Large intestine (tissue), 12 donors: ENCODE measurements at places on chromosomes 5 and 9.

DNA sequence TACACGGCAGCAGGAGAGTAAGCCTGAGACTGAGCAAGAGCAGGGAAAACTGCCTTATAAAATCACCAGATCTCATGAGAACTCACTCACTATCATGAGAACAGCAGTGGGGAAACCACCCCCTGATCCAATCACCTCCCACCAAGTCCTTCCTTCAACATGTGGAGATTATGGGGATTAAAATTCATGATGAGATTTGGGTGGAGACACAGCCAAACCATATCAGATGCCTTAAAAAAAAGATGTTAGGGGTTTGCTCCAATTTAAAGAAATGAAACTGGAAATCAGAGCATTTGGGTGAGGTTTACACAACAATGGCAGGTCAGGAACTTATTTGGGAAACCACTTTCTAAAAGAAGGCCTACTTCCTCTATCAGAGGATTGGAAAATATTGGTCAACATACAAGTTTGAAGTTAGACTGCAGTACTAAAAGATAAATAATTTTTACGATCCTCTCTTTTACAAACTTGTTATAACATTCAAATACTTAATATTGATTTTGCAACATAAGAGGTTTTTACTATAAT, 105.1 kb downstream of the FBN2 start:
- no peak for DNase-seq

DNA sequence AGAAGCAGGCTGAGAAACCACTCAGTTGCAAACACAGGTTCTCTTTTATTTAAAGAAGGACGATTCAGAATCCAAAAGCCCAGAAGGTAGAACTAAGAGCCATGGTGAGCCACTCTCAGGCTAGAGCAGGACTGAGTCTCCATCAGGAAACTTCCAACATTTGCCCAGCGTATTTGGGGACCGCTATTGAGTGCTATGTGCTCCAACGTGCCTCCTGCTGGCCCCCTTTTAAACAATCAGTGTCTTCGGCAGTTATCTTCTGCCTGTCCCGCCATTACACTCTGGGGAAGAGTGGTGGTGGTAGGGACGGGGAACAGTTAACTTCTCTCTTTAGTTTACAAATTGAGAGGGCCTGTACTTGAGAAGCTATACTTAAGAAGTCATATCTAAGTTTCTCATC, 78.1 kb downstream of the DENND1A start:
- DNase-seq, result no peak

DNA sequence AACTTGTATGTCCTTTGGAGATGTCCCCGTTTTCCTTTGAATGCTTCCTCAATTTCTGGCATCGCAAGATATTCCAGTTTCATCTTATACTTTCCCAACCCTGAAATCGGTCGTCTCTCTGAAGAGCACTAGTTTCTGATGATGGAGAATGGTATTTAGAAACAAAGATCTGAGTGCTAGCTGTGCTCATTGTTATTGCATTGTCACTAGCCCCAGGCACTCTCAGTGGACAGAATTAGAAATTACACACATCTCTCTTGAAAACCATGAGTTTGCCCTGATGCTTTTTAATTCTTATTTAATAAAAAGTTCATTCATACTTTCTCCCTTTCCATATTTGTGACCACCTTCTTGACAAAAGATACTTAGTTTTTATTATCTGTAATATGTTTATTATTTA, 67.7 kb downstream of the C9orf152 start:
- DNase-seq, result no peak

DNA sequence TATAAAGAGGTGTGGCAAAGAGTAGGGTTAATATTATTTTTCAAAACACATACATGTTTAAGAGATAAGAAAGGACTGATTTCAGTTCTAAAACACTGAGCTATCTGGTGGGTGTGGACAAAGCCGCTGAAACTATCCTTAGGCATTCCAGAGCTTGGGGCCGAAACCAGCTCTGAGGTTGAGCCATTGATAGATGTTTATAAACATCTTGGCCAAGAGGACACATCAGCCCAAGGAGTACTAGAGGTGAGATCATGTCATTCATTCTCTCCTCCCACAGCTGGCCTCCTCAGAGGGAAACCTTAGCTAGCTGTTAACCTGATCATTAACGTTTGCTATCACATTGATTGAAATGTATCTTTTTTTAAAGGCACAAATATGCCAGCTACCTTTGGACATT, 89.9 kb downstream of the NLN start:
- DNase-seq, result peak; percentile 92

- no peak for DNase-seq
Observed at GRCh38 chr5:82719368-82719767, 357.8 kb downstream of the TMEM167A start.

- no peak for DNase-seq
Observed at GRCh38 chr9:73640971-73641370, 489.3 kb downstream of the ANXA1 start.

DNA sequence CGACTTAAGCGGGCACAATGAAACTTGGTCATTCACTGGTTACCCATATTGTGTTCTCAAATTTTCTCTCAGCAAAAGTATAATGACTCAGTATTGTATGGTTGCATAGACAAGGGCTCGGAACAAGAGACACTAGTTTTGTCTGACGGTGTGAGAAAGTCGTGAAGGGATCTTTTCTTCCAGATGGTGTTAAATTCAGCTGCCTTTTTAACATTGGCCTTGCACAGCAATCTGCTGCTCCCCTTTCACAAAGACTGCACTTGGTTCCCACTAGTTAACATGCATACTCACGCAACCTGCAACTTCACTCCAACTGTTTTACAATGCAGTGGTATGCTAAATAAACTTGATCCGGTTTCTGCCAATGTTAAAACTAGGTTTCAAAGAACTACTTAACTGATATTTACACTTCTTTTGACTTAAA, 219.2 kb downstream of the MEF2C start:
- DNase-seq, result no peak

DNA sequence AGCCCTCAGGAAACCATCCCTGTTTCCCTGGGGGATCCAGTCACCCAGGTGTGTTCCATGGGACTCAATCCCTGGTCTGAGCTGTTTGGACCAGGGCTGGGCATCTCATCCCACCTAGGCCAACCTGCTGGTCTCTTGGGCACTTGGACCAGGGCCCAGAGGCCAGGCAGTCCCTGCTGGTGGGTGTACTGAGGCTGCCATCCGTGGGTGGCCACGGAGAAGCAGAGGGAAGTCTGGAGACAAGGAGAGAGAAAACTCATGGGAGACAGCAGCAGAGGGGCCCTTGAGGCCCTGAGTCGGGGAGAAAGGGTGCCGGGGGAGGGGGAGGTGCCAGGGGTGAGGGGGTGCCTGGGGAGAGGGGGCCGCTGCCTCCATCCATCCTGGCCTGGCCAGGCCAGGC, 247.8 kb downstream of the PBX3 start:
- no peak for DNase-seq

GRCh38 chr9:15725953-15726352, 173.1 kb downstream of the CCDC171 start:
- no peak for DNase-seq

DNA sequence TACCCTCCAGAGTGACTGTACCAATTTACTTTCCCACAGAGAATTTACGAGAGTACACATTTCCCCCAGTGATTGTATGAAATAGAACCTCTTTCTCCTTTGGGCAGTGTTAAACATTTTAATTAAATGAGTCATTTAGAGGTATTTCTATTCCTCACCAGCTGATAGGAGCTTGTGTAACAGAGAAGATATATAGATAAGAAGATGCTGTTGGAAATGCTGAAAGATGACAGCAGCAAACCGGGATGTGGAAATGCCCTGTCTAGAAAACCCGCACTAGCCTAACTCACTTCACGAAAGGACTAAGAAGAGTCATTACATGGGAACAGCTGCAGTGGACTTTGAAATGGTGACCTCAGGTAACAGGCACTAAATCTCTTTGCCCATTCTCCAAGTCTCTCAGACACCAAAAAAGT, 68.3 kb downstream of the LPAR1 start:
- peak; percentile 74 for DNase-seq

DNA sequence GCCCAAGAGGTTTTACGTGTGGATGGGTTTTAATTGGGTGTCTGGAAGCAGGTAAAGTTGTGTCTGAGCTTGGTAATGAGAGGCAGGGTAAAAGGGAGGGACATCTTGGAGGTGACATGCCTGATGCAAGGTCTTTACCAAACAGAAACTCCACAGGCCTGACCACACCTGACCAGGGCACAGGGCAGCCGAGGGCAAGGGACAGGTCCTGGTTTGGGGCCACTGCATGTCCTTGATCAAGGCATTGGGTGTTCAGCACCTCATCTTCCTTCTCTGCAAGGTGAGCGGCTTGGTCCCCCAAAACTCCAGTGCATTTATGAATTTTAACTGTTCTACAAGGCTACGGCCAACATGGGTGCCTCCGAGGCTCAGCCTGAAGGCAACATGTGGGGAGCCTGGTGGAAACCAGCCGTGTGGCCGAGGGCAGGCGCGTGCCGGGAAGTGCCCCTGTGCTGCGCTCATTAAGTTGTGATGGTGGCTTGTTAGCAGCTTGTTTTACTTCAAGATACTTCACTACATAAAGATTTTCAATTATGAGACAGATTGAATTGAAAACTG, 30.7 kb upstream of the LPCAT1 start:
- no peak for DNase-seq

DNA sequence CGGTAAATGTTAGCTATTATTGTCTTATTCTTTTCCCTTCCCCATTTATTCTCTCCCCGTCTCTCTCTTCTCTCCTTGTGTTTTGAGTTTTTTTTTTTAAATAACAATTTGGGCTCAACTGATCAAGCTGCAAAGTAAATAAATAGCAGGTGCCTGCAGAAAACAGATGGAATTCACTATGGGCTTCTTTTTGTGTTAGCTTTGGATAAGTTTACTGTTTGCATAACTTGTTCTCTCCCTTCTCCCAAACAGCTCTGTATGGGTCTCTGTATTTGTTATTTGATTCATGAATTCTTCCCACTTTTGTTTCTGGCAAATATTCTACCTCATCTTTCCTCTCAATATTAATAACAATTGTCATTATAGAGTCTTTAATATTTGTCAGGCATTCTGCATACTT, 111.8 kb upstream of the ASTN2 start:
- DNase-seq, result no peak

- no peak for DNase-seq
Observed at GRCh38 chr5:157559301-157559700, 16.3 kb downstream of the ADAM19 start.

- no peak for DNase-seq
Observed at GRCh38 chr5:6632324-6632887, 438 bp downstream of the NSUN2 start.

GRCh38 chr5:59661954-59662615, 231.4 kb downstream of the PDE4D start:
- DNase-seq, result peak; percentile 65

- DNase-seq, result no peak
Observed at GRCh38 chr9:95038666-95039065, 278.8 kb downstream of the FANCC start.

DNA sequence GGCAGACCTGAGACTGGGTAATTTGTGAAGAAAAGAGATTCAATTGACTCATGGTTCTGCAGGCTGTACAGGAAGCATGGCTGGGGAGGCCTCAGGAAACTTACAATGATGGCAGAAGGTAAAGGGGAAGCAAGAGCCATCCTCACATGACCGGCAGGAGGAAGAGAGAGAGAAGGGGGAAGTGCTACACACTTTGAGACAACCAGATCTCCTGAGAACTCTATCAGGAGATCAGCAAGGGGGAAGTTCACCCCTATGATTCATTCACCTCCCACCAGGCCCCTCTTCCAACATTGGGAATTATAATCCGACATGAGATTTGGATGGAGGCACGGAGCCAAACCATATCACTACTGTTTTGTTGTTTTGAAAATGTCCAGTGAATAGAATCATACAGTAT, 110.2 kb downstream of the DAPK1 start:
- no peak for DNase-seq

DNA sequence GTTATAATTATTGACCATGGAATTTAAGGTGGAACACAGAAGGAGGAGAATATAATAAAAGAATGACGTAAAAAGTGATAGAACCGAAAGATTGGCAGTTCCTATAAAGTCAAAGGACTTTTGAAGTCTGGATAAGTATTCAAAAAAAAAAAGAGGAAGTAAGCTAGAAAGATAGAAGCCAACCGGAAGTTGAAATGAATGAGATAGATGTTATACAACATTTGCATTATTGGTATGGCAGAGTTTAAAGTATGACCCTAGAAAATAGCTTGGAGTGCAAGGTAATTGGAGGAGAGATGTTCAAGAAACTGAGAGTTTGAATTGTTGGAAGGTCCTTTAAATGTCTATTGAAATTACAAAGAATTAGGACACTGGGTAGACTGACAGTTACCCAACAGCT, 293.6 kb downstream of the FER start:
- no peak for DNase-seq

- no peak for DNase-seq
Observed at GRCh38 chr5:93331863-93332262, 249.2 kb downstream of the NR2F1-AS1 start.

GRCh38 chr9:100030548-100030947, 68.3 kb downstream of the ERP44 start:
- no peak for DNase-seq

- DNase-seq, result no peak
Observed at GRCh38 chr9:35935755-35936509, 22.0 kb downstream of the OR2S2 start.

DNA sequence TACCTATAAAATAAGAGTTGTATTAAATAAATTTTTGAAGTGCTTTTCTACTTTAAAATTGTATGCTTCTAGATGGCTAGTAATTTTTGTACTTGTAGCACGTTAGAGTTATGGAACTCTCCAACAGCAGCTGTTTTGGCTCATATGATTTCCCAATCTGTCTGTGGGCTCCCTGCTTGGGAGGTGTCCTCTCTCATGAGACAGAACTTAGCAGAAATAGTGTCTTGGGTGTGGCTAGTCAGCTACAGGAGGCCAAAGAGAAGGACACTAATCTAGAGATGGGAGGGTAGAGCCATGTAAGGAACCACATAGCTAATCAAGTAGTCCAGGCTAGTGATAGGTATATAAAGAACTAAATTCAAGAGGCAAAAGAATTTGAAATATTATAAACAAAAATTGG, 78.4 kb upstream of the DAB2 start:
- no peak for DNase-seq

GRCh38 chr5:43941806-43942205, 338.8 kb downstream of the NNT start:
- DNase-seq, result no peak

GRCh38 chr5:139155333-139155732, 42.8 kb downstream of the SIL1 start:
- no peak for DNase-seq

DNA sequence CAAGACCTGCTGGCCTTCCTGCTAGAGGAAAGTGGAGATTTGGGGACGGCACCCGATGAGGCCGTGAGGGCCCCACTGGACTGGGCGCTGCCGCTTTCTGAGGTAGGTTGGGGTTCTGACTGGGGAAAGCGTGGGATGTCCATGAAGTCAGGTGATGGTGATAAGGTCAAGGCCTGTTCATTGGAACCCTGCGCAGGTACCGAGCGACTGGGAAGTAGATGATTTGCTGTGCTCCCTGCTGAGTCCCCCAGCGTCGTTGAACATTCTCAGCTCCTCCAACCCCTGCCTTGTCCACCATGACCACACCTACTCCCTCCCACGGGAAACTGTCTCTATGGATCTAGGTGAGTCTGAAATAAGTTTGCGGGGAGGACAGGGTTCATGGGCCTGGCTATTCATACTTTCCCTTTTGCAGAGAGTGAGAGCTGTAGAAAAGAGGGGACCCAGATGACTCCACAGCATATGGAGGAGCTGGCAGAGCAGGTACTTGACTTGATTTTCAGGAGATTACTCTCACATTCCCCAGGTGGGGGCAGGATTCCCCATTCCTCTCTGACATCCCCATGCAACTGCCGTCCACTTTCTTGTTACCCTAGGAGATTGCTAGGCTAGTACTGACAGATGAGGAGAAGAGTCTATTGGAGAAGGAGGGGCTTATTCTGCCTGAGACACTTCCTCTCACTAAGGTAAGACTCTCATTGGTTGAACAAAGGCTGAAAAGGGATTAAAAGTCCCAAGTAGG, 505 bp downstream of the CREB3 start:
- DNase-seq, result peak; percentile 74

- DNase-seq, result no peak
Observed at GRCh38 chr9:38488156-38488698, 64.0 kb upstream of the IGFBPL1 start.
